ENCODE measurements at places on chromosomes 12 and 14.

DNA sequence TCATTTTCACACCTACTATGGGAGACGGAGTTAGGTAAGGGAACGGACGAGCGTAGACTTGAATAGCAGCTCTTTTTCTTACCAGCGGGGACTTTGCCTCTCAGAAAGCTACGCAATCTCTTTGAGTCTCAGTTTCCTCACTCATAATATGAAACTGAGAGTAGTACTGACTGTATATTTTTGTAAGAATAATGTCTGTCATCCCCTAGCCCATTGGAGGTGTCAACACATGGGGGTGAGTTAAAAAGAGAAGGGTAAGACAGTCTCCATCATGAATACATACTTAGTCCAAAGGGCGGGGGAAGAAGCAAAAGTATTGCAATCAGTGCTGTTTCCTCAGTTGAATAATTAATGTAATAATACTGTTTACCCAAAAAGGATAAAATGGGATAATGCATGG is 592.2 kb downstream of the NRXN3 start:
- DNase-seq: no peak

DNA sequence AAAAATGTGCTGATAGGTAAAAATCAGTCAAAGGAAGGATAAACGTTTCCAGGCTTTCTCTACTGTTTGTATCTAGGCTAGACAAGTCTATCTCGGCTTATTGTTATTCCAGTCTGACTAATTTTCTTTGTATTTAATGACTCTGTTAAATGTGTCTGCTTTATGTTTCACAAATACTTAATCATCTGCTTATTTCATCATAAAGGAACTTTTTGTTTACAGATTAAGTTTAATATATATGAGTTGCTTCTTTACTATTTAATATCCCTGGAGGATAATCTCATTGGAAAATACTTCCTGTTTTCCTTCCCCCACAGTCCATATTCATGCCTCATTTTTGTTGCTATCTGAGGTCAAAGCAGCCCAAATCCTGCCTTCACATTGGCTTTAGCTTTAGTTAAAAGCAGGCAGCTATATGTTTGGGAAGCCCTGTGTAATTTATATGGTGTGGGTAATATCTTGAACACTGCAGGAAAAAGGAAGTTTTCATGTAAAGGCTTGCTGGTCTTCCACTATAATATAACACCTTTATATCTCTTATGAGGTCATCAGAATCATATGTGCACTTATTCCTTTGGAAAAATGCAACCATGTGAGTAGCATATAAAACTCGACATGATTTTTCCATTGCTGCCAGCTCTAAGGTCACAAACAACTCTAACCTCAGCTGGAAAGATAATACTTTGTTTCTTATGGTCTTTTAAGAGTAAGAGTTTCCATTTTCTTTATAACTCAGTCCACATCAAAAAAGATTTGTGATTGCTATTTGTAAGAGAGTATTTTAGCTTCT is 76.8 kb downstream of the ALX1 start:
- DNase-seq: no peak

DNA sequence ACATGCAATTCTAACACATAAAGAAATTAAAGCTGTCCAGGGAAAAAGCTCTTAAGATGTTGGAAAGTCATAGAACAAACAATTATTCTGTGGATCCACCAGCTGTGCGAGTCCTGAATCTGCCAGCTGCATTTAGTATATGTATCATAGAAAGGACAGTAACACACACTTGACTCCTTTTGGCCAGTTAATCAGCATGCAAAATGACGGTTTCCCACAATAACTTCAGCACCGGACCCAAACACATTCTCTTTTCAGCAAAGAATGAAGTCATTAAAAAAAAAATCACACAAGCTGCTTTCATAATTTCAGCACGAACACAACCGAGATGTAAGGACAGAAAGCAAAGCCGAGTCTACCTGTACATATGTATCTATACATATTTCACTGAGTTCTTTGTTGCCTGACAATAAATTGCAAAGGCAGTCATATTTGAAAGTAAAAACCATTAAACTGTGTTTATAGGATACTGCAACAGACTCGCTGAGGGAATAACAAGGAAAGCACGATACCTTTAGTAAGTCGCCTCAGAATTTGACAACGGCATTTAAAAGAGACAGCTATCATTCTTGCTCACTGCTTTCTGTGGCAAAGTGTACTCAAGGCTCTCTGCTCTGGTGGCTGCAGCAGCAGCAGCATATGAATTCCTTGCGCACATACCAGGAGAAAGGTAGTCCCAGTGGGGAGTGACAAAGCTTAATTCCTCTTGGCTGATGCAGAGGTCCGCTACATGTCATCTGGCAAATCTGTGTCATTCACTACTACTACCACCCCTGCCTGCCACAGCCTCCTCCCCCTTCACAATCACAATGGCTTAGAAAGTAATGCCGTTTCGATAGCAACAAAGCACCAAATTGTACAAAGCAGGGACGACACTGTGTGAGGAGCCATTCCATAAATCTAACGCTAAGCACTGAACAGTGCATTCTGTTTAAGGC is at the start of gene GRIP1:
TSS of gene GRIP1 (minus strand) at position 739 of the 938 bp plus-strand sequence. CDS start at position 567, 172 bp downstream.
- DNase-seq: no peak

- DNase-seq: no peak
Observed at GRCh38 chr14:23171222-23171975, 12.1 kb downstream of the SLC7A8 start.

- no peak for DNase-seq
Observed at GRCh38 chr14:66650491-66650911, 142.6 kb downstream of the GPHN start.

GRCh38 chr14:21066882-21067502 is 3.1 kb upstream of the ARHGEF40 start:
- peak; percentile 14 for DNase-seq

DNA sequence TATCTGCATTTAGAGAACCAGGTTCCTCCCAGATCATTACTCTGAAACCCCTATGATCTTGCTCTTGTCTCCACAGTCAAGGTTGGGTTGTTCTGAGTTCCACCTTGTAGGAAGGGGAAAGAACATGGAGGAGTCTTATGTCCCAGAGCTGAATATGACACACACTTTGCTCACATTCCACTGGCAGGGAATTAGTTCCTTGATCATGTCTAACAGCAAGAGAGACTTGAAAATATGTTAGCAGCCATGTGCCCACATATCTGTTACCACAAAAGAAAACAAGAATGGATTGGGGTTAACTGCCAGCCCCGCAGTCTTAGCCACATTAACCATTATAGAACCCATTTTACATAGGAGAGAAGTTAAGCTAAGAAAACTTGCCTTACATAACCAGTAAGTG is 71.1 kb upstream of the MDM1 start:
- no peak for DNase-seq

DNA sequence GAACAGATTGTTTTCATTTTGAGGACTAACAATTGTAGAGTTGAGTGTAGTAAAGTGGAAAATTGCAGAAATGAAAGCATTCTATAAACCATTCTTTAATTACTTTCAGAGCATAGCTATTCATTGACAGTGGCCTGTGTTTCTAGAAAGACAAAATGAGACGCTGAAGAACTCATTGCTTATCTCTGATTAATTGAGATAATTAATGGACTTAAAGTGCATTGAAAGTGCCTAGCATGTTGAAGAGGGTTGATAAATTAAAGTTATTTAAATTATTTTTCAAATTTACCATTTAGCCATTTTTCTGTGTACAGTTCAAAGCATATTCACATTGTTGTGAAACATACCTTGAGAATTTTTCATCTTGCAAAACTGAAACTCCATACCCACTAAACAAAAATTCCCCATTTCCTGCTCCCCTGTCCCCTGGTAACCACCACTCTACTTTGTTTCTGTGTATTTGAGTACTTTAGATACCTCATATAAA is 57.4 kb downstream of the DAAM1 start:
- no peak for DNase-seq

DNA sequence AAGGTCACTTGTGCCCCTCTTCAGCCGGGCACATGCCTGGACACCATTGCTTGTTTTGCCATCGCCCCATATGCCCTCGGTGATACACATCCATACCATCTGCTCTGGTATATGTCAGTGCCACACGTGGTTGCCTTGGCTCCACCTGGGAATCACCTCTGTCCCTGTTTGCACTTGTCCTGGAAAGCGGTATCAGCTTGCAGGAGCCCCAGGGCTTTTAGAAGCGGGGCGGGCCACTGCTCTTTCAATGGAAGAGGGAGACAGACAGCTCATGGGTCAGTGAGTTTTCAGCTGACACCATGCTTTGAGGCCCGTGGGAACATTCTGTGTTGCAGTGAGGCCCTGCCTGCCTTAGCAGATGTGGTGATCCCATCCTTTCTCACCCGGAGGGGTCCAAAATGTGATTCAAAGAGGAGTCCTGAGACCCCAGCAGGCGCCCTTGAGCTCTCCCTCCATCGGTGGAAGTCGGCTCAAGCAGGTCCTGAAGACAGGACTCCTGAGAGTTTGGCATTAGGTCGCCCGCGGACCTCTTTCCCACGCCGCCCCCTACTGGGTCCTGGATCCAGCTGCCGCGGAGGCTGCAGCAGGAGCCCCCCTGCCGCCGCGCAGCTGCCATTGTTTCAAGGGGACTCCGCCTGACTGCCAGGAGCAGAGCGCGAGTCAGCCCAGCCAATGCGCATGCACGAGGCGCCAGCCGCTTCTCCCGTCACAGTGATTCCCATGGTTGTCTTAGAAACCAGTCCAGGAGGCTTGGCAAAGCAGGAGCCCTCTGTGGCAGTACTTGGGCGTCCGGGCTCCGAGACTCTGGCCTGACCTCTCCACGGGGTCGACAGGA is 773.2 kb upstream of the ALG10B start:
- DNase-seq: no peak

DNA sequence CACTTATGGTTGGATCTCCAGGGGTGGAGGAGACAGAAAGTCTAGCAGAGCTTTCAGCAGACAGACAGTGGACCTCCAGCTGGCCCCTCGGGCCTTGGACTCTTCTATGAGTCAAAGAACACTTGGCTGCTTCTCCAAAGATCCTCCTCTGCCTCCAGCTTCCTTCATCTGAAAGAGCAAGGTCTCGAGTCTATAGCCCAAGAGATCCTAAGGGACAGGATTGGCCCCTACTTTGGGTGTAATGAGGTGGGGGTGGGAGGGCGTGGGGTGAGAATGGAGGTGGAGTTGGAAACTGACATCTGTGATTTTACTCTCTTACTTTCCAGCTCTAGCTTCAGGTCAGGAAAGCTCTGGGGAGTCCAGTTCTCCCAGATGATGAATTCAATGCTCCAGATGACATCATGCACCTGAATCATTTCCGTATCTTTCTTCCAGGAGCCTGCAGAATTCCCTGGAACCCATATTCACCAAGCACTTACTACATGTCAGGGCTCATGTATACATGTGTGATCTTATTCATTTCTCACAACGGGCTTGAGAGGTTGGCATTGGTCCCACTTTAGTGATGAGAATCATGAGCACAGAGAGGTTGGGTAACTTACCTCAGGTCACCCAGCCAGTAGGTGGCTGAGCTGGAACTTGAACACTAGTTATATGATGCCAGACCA is 10.2 kb upstream of the PGF start:
- DNase-seq: peak; percentile 66

DNA sequence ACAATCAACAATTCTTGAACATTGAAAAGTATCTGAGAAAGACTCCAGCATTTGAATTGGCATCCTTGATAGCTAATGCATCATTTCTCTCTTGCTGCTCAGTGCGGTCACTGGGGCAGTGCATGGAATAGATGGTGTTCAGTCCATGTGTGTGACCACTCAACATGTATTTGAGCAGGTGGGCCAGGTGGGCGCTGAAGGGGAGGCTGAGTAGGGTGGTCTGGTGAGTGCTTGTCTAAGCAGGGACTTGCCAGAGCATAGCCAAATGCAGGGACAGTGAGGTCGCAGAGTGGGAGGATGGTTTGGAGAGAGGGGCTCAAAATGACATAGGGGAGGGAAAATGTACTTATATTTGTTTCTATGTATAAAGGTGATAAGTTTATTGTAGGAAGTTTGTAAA is 409.0 kb downstream of the TMEM121 start:
- DNase-seq: no peak

DNA sequence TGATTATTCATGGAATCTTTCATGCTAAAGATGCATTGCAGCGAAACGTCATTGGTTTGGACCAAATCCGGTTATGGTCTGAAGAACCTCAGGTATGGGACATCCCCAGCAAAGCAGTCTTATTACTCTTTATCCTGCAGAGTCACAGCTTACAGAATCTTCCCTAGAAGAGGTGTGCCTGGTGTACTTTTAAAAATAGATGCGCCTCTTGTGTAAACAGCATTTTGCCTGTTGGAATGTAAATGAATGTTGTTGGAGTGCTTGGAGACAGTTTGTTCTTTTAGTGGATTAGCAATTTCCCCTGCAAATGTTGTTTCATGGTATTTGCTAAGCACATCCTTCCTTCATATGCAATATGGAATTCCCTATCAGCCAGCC is 242.5 kb downstream of the ZFP36L1 start:
- peak; percentile 58 for DNase-seq

GRCh38 chr14:95039259-95039992 is 117.9 kb downstream of the DICER1 start:
- no peak for DNase-seq

GRCh38 chr12:13592063-13592942 is 389.1 kb downstream of the GRIN2B start:
- DNase-seq: no peak

DNA sequence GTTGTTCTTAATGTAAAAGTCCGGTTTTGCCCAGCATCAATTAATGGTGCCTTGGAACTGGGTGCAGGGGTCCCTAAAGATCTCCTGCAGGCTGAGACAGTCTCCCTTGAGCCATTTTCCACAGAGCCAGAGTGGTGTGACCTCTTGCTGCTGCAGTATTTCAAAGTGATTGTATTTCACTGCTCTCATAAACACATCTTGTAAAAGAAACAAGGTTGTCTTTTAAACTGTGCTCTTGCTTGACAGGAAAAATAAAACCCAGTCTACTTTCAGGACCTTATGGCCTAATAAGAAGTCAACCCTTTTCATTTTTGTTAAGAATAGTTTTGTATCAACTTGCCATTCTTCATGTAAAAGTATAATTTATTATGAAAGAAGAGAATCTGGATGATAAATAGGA is 44.7 kb downstream of the TMEM117 start:
- no peak for DNase-seq

- DNase-seq: no peak
Observed at GRCh38 chr14:96917442-96917963, 120.3 kb downstream of the VRK1 start.

GRCh38 chr12:60176891-60177290 is 581.1 kb downstream of the SLC16A7 start:
- DNase-seq: no peak

DNA sequence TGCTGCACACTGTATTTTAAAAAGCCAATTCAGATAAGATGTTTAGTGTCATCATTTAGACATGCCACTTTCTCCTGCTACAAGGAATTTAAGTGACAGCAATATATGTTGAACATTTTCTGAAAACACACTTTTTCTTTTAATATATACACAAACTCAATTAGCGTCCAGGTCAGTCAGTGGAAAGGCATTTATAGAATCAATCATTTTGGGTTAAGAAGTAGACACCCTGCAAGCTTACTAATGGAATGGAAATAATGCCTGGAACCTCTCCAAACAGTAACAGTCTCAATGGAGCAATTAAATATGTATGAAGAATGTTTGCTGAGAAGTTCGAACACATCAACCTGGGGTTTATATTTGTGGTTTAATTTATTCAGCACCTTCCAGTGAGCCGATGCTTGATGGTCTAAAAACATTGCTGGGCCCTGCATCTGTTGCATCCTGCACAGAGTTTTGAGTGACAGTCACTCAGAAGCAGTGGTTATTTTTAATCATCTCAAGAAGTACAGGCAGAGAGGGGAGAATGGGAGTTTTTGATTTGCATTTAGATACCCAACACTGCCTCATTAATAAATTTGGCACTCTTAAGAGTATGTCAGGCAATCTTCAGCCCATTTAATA is 410.7 kb downstream of the TMEM117 start:
- DNase-seq: peak; percentile 72
